ENCODE measurements at places on chromosomes 5 and 9.

DNA sequence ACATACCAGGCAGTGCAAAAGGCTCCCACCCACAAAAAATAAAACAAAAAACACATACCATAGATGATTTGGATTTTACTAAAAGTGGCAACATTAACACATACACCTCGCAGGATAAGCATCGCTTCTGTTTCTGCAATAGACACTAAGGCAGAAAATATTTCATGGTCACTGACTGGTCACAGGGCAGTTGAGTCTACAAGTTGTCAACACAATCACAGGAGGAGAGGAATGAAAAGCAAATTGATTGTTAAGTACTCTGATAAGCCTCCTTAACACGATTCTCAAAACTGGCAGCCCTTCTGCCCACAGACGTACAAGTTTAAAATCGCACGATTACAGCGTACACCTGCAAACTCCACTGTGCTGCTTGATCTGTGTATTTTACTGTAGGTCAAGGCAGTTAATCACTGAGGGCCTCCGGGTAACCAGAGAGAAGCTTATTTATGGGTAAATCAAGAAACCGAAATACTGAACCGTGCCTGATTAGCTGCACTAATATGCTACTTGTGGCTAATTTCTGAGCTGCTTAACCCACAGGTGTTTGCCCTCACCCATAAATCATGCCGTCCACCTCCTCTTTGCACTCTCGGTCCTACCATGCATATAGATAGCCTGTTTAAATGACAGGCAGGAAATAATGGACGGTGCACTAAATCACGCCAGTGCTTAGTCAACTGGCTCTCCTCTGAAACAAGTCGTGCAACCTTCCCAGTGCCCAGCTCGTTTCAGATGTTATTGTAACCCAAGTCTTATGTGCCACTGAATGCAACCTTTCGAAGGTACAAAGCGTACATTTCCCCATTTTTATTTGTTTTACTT lies 659.4 kb upstream of the ADAMTS16 start:
- DNase-seq: no peak

GRCh38 chr5:155103146-155103545 lies 89.6 kb downstream of the KIF4B start:
- no peak for DNase-seq

- no peak for DNase-seq
These were observed 364.6 kb upstream of the TRPC7 start for GRCh38 chr5:136729901-136730355.

- no peak for DNase-seq
These were observed 167.6 kb upstream of the FSTL4 start for GRCh38 chr5:133779828-133780475.

- no peak for DNase-seq
These were observed 23.2 kb downstream of the XPA start for GRCh38 chr9:97673922-97674321.

DNA sequence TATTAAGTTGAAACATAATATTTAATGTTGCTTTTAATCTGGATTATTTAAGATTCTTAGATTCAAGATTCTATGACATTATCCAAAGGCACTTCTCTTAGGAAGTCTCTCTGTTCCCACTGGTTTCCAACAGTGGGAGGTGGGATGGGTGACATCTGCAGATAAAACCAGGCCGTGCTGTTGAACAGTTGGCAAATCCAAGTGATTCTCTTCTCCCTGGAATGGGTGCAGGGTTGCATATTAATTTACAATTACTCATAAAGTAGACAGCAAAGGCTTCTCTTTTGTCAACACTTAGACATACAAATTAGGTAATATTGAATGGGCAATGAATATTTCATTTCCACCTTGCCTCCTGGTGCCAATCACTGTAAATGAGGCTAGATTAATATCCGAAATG lies 233.7 kb upstream of the IL12B start:
- DNase-seq: no peak

DNA sequence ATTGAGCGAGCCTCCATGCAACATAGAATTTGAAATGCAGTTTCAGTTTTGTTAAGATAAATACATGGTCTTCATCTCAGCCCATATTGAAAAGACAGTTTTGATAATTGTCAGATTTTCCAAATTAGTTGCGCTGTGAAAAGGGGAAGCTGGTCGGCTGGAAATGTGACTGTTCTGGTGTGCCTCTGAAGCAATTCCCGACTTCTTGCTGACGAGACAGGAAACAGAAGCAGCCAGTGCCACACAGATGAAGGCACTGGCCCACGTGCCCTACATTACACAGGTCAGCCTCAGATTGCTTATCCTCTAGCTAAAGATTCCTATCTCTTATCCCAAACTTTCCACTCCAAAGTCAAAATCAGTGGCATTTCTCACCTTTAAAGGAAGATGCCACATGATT lies 214.1 kb upstream of the TLE4 start:
- no peak for DNase-seq

DNA sequence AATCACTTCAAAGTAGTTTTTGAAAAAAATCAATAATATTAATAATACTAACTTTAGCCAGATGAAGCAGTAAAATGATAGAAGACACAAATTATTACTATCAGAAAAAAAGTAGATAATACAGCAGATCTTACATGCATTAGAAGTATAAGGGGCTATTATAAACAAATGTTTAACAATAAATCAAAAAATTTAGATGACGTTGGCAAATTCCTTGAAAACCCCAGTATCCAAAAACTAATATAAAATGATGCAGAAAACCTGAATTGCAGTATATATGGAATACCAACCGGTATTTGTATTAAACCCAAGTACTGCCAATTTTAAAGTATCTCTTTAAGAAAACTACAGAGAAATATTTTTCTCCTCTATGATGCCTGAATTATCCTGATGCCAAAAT lies 573.3 kb upstream of the CTNND2 start:
- DNase-seq: no peak

GRCh38 chr9:85292261-85292660 lies 449.5 kb downstream of the AGTPBP1 start:
- no peak for DNase-seq

DNA sequence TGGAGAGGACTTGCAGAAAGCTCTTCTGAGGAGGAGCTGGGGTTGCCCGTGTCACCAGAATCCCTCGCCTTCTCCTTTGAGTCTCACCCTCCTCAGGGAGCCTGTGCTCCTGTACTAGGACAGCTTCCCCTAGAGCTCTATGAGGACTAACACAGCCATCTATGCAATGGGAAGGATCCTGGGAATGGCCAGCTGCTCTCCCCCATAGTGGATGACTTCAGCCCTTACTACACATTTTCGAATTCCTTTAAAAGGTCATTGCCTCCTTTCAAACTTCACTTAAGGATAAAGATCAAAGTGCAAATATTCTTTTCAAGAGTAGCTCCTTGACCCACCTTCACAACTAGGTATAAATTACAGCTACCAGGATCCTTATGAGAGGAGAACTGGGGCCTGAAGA lies 55.1 kb downstream of the PRDM6 start:
- DNase-seq: no peak

GRCh38 chr5:180376511-180376910 lies 23.4 kb upstream of the GFPT2 start:
- DNase-seq: no peak

GRCh38 chr5:88665750-88666215 lies 217.2 kb downstream of the MEF2C start:
- DNase-seq: peak; percentile 20

DNA sequence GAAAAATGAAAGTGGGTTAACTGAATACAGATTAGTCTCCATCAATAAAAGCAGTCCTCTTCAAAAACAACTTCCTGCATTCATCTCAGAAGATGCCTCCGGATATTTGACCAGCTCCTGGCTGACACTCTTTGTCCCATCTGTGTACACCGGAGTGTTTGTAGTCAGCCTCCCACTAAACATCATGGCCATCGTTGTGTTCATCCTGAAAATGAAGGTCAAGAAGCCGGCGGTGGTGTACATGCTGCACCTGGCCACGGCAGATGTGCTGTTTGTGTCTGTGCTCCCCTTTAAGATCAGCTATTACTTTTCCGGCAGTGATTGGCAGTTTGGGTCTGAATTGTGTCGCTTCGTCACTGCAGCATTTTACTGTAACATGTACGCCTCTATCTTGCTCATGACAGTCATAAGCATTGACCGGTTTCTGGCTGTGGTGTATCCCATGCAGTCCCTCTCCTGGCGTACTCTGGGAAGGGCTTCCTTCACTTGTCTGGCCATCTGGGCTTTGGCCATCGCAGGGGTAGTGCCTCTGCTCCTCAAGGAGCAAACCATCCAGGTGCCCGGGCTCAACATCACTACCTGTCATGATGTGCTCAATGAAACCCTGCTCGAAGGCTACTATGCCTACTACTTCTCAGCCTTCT lies 16.6 kb downstream of the F2R start:
- no peak for DNase-seq

- DNase-seq: no peak
These were observed 18.5 kb downstream of the TMEM167A start for GRCh38 chr5:83058726-83059125.

- no peak for DNase-seq
These were observed 6.1 kb upstream of the AP3B1 start for GRCh38 chr5:78300464-78301045.

- no peak for DNase-seq
These were observed 39.0 kb downstream of the FAM240B start for GRCh38 chr9:38680837-38681445.

GRCh38 chr5:92468295-92468694 lies 1085.2 kb upstream of the ARRDC3 start:
- no peak for DNase-seq

GRCh38 chr5:82635561-82636288 lies 357.6 kb upstream of the RPS23 start:
- no peak for DNase-seq

DNA sequence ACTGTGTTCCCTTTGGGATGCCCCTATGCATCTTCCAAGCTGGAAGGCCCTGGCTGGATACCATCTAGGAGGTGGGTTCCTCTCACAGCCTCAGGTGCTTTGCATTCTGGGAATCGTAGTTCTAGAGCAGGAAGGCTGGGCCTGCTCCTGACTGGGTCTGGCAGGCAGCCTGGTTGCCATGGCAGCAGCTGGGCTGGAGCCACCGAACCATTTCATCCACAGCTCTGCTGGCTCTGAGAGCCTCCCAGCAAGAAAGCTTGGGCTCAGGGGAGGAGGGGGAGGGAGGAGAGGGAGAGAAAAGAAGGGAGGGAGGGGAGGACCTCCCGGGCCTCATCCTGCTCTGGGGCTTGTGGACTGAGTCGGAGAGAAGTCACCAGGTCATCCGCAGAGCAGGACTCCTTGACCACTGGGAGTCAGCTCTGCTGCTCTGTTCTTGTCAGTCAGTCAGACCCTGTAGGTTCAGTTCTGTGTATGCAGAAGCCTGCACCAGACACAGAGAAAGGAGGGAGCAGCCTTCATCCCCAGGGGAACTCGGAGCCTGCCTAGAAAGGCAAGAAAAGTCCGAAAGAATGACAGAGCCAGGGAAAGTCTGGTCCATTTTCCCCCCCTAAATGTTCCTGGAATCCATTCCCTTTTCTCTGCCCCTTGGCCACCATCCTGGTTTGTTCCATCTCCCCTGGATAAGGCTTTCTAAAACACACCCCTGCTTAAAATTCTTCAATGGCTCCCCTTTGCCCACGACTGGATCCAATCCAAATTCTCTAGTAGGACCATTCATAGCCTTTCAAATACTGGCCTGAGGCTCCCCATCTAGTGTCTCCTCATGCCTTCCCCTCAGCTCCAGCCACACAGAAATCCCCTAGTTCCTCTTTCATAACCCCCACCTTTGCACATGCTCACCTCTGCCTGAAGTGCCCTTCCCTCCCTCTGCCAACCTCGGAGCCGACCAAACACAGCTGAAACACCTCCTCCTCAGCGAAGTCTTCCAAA lies 65.4 kb upstream of the ARAP3 start:
- peak; percentile 93 for DNase-seq

DNA sequence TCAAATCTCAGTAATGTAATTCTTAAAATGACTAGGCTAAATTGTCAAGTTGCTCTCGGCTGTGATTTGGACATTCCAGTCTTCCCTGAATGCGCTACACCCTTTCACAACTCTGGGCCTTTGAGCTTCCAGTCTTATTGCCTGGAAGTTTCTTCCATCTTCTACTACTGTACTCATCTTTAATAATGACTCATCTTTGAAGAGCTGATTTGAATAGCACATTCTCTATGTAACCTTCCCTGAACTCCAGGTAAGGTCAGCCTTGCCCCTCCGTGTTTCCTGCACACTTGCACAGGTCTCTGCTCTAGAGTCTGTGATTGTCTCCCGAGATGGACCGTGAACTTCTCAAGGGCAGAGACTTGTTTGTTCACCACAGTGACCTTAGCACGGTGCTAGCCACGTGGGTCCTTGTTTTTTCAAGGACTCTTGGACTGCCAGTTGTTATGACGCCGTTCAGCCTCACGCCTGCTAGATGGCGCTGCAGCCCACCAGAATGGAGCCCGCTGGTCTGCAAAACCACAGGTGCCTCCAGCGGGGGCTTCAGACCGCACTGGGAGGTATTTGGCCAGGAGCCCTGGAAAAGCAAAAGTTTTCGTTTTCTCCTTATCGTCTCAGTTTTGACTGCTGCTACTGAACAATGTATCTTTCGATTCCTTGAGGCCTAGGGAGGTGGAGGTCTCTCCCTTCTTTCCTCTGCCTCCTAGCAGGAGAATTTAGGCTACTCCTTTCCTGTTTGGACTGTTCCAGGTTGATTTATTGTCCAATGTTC lies 44.4 kb downstream of the SEC61B start:
- DNase-seq: peak; percentile 12

- no peak for DNase-seq
These were observed 427.6 kb downstream of the IRX1 start for GRCh38 chr5:4023091-4023752.

GRCh38 chr9:72533322-72533721 lies 11.9 kb downstream of the TMC1 start:
- no peak for DNase-seq

DNA sequence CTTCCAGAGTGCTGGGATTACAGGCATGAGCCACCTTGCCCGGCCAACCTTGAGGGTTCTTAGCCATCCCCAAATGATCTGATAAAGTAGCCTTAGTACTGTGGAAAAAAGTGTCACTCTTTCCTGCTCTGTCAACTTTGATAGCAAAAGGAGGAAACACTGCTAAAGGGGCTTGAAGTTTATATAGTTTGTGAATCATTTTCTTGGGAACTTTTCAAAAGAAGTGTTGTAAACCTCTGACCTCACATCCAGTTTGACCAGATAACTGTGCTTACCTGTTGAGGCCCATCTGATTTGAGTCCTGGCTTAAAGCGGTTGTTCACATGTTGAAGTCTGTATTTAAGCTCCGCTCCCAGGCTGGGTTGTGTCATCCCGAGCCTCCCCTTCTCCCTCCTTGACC lies 303.3 kb downstream of the DOCK8 start:
- no peak for DNase-seq

DNA sequence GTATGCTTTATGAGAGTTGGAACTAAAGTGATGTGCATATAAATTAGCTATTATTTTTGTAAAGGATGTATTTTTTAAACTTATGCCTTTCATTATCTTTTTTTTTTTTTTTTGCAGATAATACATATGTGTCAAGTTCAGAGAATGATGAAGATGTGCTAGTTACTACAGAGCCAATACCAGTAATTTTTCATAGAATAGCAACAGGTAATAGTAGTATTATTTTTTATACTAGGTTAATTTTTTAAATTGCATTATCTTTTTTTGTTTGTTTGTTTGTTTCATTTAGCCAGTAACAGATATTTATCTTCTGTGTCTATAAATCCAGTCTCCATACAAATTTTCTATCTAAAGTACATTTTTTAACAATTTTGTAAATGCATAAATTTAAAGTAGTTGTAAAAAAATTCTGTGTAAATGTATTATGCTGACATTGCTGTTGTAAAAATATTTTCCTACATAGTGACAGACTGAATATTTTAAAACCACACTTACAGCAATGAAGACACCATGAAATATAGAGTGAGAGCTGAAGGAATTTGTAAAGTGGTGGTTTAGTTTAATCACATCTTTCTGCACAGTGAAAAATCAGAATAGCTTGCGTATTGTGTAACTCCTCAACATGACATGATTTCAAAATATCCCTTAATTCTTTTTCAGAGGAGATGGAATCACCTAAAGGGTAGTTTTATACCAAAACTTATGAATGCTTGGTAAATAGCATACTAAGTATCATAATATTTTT lies 93.3 kb downstream of the PARP8 start:
- DNase-seq: no peak
